ENCODE measurements at places on chromosomes 1 and 21.

- DNase-seq = no peak
These were observed 940 bp upstream of the PLA2G2C start for GRCh38 chr1:20187103-20187812.

DNA sequence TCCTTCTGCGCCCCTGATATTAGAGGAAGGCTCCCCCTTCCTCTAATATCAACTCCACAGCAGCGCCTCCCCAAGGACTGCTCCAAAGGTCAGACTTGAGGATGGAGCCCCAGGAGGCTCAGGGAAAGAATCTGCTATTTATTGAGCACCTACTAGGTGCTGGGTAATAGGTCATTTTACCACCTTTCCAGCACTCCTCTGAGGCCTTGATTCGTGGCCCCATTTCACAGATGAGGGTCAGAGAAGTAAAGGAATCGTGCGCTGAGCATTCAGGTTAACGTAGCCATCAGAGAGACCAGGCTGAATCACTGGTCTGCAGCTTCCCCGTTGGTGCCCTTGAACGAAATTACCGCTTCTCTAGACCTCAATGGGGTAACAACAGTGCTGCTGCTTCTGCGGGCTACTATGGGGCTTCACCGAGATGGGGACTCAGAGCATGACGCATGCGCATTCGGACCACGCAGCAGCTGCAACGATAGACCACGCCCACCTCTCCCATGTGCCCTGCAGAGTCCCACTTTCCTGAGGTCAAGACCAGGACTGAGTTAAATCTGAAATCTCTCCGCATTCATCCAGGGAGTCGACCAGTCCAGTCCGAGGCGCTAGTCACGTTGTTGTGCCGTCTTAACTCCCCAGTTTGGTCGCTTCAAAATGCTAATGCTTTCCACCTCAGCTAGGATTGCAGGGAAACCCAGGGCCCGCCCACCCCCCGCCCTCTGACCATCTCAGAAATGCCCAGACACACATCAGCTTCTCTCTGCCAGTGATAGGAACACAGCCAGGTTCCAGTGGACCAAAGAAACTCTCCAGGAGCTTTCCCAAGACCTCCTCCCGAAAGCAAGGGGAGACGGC is 12.9 kb downstream of the CAMK2N1 start:
- DNase-seq = no peak

DNA sequence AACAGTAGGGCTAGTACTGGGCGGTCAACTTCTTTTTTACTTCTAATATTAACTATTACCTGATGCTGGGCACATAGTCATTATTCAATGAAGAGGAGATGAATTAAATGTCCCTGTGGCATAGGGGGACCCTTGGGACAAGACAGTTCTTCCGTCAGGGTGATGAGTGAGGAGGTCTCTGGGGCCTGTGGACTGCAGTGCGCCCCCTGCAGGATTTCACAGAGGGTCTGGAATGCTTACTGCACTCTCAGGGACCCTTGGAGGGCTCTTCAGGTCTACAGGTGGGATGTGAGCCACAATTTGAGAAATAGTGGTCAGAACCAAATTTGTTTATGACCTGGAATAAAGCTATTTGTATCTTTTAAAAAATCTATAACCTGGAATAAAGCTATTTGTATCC is 149.4 kb downstream of the FAM78B start:
- no peak for DNase-seq

DNA sequence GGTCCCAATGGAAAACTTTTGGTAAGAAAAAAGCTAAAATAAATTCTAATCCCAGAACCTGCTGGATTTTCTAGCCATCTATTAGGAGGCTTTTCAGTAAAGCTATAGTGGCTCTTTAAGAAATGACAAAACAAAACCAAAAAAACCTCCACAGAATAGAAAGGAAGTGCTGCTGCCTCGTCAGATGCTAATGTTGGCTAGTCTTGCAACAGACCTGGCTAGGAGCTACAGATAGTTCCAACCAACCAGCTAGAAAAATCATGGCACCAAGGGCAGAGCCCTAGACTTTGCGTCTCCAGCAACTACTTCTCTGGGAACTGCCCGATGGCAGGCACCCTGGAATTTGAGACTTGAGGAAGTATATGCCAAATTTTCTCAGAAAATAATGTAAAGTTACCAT is 7.6 kb downstream of the CD101 start:
- peak; percentile 43 for DNase-seq

DNA sequence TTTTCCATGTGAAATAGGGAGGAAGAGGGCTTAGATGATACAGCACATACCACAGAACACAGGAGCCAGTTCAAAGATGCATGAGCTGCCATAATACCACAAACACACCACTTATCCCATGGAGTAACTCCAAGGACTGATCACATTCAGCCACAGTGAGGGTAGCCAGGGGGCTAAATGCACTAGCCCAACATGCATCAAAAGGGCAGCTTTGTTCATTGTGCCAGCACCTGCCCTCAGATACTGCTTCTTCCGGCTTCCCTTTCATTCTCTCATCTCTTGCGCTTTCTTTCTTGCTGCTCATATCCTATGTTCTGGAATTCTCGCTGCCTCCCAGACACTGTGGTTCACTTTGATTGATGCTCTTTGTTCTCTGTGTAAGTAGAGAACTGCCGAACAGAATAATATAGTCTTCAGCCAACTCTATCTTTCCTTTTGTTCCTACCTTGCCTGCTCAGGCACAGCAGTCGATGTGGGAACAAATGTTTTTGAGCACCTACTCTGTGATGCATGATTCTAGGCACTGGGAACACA is 50.0 kb upstream of the SYT6 start:
- DNase-seq = no peak

DNA sequence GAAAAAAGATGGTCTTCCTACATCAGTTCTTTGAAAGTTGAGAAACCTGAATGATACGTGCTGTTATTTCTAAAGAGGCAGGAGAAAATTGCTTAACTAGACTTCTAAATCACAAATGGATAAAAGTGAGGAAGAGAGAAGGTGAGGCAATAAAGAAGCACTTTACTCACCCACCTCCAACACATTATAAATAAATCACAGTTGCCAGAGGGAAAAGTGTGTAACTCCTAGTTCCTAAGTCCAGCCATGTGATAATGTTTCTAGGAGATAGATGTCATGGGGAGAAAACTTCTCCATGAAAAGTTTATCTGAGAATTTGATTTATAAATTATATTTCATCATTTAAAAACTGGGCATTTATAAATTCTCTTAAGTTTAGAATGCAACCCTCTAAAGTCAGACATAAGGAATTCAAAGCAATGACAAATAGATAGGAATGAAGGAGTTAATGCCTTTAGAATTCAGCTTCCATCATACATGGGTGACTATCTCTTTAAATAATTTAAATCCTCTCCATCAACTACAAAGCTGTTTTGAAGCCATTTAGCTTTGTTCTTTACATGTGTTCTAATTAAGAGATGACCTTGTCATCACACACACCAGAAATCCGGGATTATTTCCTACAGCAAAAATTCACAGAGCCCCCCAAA is 60.0 kb downstream of the NRIP1 start:
- no peak for DNase-seq

GRCh38 chr1:32783851-32784250 is 33.3 kb downstream of the YARS1 start:
- no peak for DNase-seq

DNA sequence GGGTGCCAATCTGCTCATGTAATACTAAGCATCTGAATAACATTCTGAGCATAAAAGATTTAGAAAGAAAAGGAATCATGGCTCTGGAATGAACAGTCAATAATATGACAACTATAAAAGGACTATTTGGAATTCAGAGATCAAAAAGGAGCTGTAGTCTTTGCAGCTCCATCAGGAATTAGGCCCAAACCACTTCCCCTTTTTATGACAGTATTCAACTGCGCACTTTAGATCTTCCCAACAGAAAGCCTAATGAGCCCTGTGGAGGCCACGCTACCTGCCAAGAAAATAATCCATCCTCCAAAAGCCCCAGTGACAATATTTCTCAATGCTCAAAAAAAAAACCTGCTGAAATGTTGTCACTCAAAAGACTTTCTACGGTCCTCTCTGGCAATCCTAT is 163.2 kb downstream of the SNX7 start:
- no peak for DNase-seq

- no peak for DNase-seq
These were observed 16.2 kb upstream of the SLC6A17 start for GRCh38 chr1:110134050-110134595.

DNA sequence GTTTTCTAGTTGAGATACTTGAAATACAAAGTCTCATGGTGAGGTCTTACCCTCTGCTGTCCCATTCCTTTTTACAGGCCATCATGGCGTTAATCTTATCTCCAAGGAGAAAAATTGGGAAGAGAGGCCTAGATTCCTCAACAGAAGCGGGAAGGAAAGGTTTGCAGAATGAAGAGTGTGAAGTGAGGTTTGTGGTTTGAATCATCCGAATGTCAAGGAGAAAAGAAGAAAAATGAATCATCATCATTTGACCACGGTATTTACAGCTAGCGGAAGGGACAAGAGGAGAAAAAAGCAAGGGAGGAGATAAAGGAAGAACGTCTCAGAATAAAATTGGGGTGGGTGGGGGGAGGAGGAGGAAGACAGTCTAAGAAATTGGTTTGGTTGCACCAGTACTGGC is 935 bp upstream of the COG2 start:
- DNase-seq = no peak

- peak; percentile 17 for DNase-seq
These were observed at the start of gene ACADM for GRCh38 chr1:75724472-75725022. TSS of gene ACADM (plus strand) at chr1:75724709. CDS start at chr1:75724788, 79 bp downstream.

DNA sequence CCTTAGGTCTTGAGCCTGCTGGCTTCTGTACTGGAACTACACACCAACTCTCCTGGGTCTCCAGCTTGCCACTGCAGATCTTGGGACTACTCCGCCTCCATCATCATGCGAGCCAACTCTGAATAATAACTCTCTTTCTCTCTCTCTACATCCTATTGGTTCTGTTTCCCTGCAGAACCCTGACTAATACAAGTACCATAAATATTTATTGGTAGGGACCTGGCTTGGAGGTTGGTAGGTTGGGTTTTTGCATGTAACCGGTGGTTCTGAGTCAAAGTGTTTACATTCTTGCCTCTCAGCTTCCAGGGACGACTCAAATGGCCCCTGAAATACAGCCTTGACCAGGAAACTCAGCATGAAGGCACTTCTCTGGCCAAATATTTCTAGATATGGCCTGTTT is 110.4 kb downstream of the KCND3 start:
- no peak for DNase-seq

- no peak for DNase-seq
These were observed 2.3 kb downstream of the RHOU start for GRCh38 chr1:228737601-228738041.

DNA sequence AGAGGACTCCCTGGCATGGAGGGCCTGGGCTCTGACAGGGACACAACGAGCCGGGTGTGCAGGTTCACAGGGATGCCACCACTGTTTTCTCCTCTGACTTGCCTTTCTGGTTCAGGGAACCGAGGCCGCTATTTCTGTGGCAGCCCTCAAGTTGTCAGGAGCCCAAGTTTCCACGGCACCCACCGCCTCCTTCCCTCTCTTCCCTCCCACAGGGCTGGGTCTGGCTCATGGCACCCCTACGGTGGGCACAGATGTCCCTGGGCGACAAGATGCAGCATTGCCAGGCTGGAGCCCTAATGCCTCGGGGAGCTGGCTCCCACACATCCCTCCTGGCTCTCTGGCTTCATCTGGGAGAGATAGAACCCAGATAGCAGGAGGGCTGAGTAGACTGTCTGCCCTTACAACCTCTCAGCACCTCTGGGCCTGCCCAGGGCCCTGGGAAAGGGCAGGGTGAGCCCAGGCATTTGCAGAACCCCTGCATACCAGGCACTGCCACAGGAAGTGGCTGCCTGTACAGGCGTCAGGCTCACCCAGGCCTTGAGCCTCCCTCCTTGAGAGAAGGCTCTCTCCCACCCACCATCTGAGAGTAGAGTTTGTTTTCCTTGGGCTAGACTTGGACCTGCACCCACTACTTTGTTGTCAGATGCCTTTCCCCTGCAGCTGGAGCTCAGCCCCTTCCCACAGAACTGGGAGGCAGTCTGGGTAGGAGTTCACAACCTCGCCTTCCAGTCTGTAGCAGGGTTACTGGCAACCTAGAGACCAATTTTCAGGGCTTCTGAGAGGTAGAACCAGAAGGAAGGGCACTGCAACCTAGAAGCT is 20.5 kb downstream of the KCNC4 start:
- DNase-seq = no peak

- no peak for DNase-seq
These were observed 122.7 kb downstream of the RYR2 start for GRCh38 chr1:237164406-237165352.

DNA sequence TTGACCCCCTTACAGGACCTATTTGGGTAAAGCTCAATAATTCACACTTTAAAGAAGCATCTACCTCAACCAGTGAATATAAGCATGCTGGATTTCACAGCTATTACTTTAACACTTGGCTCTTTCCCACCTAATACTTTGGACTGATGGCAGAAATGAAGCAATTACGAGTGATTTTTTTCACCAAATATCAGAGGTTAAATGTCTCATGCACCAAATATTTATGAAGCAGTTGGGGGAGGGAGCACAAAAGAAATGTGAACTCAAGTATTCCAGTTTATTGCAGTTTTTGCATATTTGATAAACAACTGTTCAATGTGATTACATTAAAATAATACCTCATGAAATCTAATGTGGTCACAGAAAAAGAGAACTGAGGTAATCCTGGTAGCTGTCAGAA is 223.6 kb downstream of the LRRC7 start:
- no peak for DNase-seq

- DNase-seq = peak; percentile 26
These were observed 25.7 kb upstream of the GNG4 start for GRCh38 chr1:235675152-235675890.

GRCh38 chr21:37207441-37208009 is 59.6 kb downstream of the VPS26C start:
- no peak for DNase-seq

GRCh38 chr1:30083800-30084464 is 639.5 kb downstream of the MATN1 start:
- DNase-seq = peak; percentile 46

DNA sequence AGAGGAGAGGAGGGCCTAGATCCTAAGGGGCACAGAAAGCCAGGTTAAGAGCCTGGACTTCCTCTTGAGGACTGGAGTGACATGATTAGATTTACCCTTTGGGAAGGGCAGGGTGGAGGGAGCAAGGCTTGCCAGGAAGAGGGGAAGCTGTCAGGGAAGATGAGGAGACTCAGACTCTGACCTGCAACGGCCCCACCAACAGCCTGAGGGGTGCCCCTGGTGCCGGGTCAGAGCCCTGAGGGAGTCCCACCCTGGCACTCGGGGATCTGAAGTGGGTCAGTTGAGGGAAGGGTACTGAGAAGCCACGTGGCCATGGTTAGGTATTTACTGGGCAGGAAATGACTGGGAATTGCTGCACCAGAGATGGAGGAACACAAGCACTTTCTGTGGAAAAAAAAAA is 9.8 kb downstream of the ECE1 start:
- DNase-seq = no peak

DNA sequence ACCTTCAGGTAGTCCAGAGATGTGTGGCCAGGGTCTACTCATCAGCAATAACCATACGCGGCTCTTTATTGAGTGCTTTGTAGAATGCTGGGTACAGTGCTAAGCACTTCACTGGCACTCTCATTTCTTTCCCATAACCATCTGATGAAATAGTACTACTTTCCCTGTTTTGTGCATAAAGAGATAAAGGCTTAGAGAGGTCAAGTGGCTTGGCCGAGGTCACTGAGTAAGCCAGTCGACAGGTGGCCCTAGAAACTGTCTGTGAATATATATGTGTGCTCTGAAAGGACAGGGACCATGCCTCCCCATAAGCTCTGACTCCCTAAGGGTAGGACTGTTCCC is 52.8 kb downstream of the NENF start:
- no peak for DNase-seq

GRCh38 chr1:194935864-194936263 is 1672.4 kb downstream of the KCNT2 start:
- DNase-seq = no peak

GRCh38 chr21:34926803-34927467 is 122.2 kb downstream of the RUNX1 start:
- no peak for DNase-seq
